ENCODE measurements at places on chromosomes 7 and 10. TPM values are rescaled to one million over a fixed set of nuclear protein-coding genes. Genes with fewer than 3 reads are reported as not detected.

GRCh38 chr7:12772768-12773167 lies 85.3 kb downstream of the ARL4A start:
- no peak for DNase-seq

DNA sequence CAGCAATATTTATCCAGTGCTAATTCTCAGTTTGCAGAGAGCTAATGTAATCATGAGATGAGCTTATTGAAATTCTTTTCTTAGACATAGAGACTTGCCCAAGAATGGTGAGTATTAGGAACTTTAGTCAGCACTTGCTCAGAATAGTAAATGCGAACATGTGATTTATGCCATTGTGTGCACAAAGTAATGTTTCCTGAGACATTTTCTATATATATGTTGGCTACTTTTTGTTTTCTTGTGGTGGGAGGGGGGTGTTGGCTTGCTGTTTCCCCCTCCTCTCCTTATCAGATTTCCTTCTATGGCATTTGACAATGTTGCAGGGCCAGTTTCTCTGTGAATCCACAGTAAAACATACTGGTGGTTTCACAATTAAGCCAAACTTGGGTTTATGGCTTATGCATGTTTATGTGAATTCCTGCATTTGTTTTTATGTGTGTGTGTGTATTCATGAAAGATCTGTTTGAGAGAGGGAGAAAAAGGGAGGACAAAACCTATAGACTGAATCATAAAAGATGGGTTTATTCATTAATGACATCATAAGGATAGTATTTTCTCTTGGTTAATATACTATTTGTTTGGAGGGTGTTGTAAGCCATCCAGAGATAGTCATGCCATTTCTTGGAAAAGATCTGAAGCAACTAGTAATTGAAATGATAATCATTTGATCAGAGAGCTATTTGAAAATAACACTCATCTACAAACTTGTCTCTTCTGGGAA lies 36.3 kb downstream of the ARID5B start:
- DNase-seq: no peak

DNA sequence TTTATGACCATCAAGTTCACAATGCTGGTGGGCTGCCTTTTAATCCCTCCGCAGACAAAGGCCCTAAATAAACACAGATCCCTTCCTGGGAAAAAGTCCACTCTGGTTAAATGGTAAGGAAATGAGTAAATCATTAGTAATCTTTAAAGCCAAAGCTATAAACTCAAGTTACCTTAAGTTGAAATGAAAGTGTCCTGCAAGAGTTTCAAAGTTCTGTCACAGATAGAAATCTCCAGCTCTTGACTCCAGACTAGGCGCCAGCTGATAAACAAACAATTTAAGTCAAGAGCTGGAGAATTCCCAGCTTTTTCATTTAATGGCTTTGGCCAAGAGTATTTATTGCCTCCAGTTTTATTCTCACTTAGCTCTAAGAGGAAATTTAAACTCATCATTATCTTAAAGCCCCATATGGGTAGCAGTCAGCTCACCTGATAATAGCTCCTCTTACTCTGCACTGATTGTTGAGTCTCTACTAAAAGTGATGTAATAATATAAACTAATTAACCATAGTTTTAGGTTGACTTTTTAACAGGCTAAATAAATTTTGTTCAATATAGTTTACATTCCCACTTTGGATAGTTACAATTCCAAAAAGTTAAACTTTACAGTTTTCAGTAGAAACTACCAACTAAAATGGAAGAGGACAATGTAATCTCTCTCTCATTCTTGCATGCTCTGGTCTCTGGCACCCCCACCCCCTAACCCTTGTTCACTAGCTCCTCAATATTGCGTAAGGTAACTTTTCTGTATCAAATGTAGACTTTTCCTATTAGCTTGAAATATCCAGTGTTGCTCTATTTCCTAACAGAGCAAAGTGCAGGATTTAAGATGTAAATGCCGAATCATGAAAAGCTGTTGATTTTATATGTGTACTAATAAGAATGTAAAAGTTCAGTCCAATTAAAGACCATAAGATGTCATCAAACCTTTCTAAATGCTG lies 56.1 kb downstream of the HIBADH start:
- no peak for DNase-seq

- DNase-seq: no peak
Measured at GRCh38 chr10:22825841-22826240, 102.0 kb upstream of the ARMC3 start.

DNA sequence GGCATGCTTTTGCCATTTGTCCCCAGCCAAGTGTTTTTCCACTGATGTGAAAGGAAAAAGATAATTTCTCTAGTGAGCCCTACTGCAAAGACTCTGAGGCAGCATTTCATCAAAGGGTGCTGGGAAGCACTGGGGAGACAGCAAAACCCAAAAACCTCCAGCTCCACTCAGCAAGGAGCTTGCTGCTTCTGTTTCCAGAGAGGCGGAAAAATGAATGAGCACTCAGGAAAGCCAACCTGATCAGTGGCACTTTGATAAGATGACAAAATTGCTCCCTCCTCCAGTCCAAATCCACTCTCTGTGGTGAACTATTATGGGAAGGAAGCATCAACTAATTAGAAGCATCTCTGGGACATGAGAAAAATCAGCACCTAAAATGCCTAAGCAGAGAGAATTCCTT lies 68.2 kb downstream of the ATXN7L1 start:
- no peak for DNase-seq

DNA sequence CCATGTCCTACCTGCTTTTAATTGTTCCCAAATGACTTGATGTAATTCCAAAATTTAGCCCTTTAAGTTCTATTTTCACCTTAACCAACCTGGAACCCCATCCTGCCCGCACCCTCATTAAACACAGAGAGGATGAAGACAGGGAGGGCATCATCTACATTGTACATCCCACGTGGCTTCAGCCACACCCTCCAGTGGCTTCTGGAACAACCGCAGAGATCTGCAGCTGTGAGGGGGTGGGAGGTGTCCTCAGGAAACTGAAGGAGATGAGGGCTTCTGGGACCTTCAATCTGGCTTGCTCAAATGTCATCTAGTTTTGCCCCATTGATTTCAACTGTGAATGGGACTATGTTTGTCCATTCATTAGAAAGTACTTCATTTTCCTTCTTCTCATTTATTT lies 39.0 kb downstream of the AKR1B1 start:
- no peak for DNase-seq

DNA sequence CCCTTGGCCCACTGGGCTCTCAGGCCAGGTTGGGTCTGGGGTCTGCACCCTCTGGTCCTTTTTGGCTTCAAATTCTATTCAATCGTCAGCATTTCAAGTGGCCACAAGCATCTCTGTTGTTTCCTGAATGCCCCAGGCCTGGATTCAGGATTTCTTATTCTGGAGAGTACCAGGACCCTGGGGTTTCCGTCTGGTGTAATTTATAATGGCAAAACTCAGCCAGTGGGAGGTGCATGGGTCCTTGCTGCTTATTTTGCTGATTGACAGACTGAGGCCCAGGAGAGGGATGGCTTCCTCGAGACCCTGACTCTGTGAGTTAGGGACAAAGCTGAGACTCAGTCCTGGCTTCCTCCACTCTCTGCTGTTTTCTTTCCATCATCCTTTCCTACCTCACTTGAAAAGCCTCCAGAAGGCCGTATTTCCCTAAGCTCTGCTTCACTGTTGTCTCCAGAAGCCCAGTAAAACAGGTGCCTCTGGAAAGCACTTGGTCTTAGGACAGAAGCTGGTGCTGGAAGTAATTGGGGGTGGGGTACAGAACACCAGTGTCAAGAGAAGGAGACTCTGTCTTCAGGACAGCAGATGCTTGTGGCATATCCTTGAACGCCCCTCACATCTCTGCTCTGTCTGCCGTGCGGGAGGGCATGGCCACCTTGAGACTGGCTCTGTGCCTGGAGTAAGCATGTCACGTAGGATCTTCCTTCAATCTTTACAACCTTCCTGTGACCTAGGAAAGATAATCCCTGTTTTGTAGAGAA lies 39.4 kb upstream of the SH2D4B start:
- DNase-seq: no peak

DNA sequence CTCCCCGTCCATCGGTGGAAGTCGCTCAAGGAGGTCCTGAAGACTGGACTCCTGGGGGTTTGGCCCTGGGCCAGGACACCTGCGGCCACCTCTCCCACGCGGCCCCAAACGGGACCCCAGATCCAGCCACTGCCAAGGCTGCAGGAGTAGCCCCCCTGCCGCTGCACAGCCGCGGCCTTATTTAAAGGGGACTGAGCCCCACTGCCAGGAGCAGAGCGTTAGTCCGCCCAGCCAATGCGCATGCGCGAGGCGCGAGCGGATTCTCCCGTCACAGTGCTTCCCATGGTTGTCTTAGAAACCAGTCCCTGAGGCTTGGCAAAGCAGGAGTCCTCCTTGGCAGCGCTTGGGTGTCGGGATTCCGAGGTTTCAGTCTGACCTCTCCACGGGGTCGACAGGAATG lies 320.0 kb downstream of the ZNF716 start:
- DNase-seq: peak; percentile 21

GRCh38 chr10:23343591-23344240 lies 881 bp downstream of the C10orf67 start:
- DNase-seq: peak; percentile 67

GRCh38 chr7:50204581-50204980 lies 99.9 kb upstream of the IKZF1 start:
- DNase-seq: no peak

DNA sequence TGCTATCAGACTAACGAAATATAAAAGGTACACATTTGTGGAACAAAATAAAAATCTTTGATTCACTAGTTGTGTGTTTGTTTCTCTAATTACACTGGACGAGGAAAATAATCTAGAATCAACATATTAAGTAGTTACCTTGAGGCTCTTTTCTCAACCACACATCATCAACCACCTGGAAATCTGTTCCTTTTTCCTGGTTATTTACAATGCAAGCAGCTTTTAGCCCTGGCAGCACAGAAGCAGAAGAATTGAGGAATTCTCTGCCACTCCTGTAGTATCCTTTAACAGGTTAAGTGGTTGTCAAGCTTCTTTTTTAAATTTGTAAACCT lies 23.7 kb downstream of the NUP42 start:
- no peak for DNase-seq

DNA sequence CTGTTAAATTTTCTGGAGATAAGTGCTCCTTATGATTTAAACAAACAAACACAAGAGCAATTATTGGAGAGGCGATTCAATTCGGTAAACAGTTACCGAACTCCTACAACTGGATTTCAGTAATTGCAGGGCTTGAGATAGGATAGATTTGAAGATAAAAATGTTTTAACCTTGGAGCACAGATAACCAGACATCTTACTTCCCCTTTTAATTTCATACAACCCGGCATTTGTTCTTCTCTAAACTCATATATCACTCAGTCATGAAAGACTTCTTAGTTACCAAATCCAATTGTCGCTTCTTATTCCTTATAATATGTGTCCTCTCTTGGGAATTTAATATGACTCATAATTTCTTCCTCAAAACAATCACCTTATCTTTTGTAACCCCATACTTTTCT lies 235.9 kb upstream of the CSTF2T start:
- DNase-seq: no peak

DNA sequence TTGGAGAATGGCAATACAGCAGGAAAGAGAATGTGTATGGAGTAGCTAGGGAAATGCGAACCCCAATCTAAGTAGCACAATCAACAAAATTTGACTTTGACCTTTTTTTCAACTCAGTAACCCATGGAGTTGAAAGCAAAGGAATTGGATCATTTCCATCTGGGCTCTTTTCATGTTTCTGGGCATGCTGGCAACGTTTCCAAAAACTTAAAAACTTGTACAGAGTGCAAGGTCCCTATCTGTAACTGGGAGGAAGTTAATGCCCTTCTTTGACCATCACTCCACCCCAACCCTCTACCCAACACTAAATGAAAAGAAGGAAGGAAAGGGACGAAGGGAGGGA lies 1.3 kb upstream of the HIBADH start:
- no peak for DNase-seq

- DNase-seq: no peak
Measured at GRCh38 chr10:27695706-27696105, 49.9 kb downstream of the MKX start.

DNA sequence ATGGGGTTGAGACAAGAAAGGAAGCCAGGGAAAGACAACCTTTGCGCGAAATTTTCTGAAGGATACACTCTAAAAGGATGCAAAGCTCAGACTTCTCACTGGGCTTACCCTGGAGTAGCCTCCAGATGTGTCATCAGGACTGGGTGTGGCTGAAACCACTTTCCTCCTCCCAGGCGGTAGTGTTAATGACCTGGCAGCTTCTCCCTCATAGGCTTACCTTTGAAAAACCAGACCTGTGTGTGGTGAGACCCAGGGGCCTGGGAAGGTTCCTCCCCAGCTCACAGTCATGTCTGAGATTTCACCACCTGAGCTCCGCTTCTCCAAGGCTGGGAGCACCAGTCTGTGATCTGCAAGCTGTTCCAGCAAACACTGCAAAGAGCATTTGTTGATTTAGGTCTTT lies 93.7 kb downstream of the EPC1 start:
- DNase-seq: no peak

GRCh38 chr10:47044741-47045140 lies 133.5 kb downstream of the PTPN20 start:
- DNase-seq: no peak

DNA sequence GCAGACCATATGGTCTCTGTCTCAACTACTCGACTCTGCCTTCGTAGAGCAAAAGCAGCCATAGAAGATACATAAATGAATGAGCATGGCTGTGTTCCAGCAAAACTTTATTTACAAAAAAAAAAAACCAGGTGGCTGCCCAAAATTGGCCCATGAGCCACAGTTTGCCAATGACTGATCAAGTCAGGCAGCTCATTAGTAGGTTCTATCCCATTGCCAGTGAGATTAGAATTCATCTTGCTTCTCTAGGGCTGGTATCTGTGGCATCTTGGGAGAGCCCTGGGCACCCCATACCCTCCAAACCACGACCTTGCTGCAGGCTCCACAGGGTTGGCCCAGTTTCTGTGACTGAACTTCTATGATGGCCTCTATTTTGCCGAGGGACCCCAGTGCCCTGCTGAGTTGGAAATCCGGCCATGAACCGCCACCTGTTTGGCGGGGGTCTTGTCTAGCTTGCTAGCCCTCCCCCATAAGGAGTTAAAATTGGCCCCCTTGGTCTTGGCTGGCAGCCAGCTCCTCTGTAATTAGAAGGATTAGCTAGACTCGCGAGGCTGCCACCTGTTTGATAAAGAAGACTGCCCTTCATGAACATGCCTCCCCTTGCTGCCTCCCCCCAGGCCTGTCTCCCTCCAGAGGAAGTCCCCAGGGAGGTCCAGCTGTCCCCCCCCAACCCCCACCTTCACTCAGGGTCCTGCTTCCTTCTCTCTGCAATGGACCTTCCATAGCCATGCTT lies 83.9 kb downstream of the CHN2 start:
- no peak for DNase-seq

DNA sequence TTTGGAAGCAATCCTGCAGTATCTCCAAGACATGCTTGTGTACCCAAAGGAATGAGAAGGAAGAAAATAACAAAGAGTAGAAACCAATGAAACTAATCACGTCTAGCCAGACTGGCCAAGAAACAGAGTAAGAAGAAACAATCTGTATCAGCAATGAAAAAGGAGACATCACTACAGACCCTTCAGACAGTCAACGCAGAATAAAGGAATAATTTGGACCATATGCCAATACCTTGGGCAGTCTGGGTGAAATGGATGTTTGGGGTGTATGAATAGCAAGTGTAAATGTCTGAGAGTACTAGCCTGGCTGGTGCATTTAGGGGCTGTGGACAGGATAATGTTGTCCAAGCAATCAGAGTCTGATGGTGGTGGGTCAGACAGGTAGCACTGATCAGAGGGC lies 61.1 kb downstream of the SLC29A4 start:
- no peak for DNase-seq

Gene CALCR
- total RNA-seq: 0.05 TPM

Gene VWDE
- total RNA-seq: not detected

Gene ZNF488
- not detected for total RNA-seq

Gene ZWINT
- total RNA-seq: 2.0 TPM

Gene HOXA3
- not detected for total RNA-seq

Gene ELFN1
- 10.7 TPM for total RNA-seq
